ENCODE measurements at places on chromosomes 3 and 15.
A peak's percentile ranks its signal among the peaks of the same experiment; 100 is the strongest.

DNA sequence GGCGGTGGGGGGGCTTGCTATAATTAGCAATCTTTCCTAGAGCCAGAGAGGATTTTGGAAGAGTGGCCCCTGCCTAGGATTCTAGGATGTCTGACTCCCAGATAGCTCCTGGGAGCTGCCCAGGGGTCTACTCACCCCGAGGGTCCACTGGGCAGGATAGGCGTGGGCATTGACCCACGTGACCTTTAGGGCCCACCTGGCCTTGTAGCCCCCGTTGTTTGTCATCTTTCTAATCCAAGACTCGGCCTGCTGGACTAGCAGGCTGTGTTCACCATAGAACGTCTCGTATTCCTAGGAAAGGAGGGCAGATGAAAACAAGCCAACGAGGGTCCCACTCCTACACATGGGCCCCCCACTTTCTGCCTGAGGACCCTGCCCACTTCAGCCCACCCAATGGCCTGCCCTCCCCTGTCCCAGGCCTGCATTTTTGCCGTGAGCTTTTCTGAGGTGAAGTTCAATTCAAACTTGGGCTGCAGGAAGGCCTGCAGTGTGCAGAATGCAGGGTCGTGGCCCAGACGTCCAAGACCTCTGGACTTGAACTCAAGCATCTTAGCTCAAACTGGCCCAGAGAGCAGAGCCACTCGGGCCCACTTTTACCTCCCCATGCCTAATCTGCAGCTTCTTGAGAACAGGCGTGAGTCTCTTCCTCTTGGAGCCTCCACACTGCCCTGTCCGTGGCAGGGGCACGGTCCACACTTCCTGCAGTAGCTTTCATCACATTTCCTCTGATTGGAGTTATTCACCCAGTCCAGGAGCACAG lies 41.5 kb downstream of the MUC4 start:
- no peak for DNase-seq

- no peak for DNase-seq
Measured at GRCh38 chr15:34861214-34861613, 65.9 kb upstream of the ACTC1 start.

DNA sequence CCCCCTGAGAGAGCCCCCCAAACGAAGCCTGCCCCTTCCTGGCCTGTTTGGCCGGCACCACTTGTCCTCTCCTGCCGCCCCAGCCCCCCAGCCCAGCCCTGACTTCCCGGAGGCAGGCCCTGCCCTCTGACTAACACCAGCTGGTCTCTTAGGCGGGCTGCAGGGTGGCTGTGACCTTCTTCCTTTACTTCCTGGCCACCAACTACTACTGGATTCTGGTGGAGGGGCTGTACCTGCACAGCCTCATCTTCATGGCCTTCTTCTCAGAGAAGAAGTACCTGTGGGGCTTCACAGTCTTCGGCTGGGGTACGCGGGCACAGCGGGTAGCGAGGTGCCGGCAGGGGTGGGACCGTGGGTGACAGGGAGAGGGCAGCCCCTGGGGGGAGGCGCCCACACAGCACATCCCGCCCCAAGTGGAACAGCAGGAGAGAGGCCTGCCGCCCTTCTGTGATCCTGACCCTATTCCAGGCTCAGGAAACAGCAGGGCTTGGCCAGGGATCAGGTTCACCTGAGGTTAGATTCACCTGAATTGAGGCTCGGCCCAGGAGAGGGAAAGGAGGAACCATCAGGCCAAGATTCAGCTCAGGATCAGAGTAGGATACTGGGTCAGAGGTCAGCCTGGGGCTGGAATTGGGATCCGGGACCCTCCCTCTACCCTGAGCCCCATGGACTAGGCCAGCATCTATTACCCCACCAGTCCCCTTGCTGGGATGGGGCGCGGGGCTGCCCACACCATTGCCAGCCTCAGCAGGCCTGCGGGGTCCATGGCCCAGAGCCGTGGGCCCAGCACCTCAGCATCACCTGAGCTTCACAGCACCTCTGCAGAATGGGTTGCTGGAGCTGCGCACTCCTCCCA lies 21.9 kb downstream of the PTH1R start:
- DNase-seq = no peak

GRCh38 chr15:74773731-74774252 lies 8.1 kb upstream of the CSK start:
- DNase-seq = no peak

GRCh38 chr3:88149101-88149508 lies 654 bp upstream of the C3orf38 start:
- DNase-seq = peak; percentile 44

DNA sequence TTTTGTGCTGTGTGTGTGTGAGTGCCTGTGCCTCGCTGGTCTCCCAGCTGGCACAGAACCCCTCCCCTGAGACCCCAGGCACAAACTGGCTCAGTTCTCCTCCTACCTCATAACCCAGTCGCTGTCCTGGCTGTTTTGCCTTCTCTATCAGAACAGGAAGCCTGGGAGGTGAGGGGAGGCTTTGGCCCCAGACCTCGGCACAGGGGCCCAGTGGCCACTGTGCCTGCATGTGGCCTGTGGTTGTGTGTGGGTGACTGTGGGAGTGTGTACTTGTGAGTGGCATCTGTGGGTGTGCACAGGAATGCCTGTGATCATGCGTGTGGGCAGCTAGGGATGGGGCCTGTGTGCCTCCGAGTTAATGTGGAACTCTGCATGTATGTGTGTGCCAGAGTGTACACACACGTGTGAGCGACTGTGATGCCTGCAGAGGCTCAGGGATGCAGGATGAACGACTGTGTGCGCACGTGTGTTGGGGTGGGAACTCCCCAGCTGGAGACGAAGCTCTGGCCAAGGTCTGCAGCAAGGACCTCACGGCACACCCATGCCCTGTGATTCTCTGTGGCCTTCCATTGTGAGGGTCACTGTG lies 32.3 kb downstream of the PSTPIP1 start:
- DNase-seq = no peak

GRCh38 chr3:118907909-118908308 lies 126.7 kb downstream of the IGSF11 start:
- DNase-seq = no peak

GRCh38 chr3:108090049-108090700 lies 656 bp downstream of the CD47 start:
- peak; percentile 50 for DNase-seq
